ENCODE measurements at places on chromosomes 7 and 10.

GRCh38 chr7:135377171-135377570 lies 132.7 kb downstream of the CNOT4 start:
- no peak for DNase-seq

- DNase-seq, result no peak
Measured at GRCh38 chr10:86688398-86688921, 20.1 kb downstream of the LDB3 start.

DNA sequence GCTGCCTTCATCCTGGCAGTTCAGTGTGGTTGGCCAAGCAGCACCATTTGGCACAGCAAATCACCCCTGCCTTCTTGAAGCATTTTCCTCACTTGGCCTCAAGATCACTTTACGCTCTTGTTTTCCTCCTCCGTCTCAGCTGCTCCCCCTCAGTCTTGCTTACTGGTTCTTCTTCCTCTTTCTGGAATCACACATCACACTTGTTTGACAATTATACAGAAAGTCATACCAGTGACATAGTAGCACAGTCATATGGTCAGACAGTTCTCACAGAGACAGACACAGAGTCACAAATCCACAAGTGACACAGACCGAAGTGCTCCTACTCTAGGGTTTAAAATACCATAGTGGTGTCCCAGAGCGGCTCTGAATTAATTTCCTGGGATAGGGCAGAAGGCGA lies 43.8 kb upstream of the ARL4A start:
- no peak for DNase-seq

DNA sequence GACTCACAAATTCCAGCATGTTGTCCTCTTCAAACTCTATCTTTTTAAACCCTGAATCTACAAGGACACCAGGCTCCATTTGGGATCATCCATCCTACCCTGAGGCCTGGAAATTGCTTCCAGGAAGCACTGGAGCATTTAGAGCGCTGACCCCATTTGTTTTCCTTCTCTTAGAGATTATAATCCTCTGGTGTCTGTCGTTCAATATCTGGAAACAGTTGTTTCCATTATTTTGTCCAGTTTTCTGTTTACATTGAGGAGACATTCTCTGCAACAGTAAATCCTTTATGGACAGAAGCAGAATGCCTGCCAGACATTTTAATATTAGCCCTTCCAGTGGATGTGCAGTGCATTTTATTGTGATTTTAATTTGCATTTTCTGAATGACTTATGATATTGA lies 119.4 kb upstream of the MEOX2 start:
- no peak for DNase-seq

GRCh38 chr7:2541291-2542010 lies 13.9 kb downstream of the BRAT1 start:
- DNase-seq, result no peak

- no peak for DNase-seq
Measured at GRCh38 chr7:12746211-12746610, 58.8 kb downstream of the ARL4A start.

- DNase-seq, result no peak
Measured at GRCh38 chr7:37943905-37944736, 23.7 kb downstream of the EPDR1 start.

DNA sequence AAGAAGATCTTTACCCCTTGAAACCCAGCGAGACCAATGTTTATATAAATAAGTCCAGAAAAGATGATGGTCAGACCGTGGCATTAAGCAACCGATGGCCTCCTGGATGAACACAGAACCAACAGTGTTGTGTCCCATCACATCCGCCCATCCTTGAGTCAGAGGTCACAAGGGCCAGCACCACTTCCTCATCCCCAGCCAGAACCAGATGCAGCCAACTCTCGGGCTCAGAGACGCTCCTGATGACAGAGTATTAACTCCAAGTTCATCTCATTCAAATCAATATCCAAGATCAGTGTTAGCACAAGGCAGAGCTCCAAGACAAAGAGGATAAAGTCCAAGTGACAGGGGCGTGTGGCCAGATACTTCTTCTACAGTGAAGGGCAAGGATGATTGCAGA lies 63.5 kb downstream of the FAM53B start:
- no peak for DNase-seq

GRCh38 chr10:15306735-15307280 lies 64.3 kb downstream of the FAM171A1 start:
- no peak for DNase-seq

DNA sequence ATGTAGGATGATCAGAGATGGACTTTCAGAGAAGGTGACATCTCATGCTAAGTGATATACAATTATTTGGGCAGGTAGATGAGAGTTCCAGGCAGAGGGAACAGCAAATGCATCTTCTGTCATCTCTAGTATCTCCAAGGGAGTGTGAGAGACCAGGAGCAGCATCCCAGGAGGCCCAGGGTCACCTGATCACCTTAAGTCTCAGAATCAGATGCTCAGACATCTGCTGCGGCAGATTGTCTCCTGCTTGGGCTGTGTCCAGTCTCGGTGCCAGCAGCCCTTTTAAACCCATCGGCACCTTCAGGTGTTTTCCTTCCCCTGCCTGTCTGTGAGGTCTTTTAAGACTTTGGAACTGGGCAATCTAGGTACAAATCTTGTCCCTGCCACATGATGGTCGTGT lies 690.6 kb downstream of the LRMDA start:
- no peak for DNase-seq

- DNase-seq, result no peak
Measured at GRCh38 chr7:137755846-137756651, 90.7 kb downstream of the DGKI start.

GRCh38 chr10:971613-972012 lies 16.6 kb upstream of the GTPBP4 start:
- no peak for DNase-seq

- no peak for DNase-seq
Measured at GRCh38 chr10:30013757-30014156, 45.6 kb downstream of the JCAD start.

DNA sequence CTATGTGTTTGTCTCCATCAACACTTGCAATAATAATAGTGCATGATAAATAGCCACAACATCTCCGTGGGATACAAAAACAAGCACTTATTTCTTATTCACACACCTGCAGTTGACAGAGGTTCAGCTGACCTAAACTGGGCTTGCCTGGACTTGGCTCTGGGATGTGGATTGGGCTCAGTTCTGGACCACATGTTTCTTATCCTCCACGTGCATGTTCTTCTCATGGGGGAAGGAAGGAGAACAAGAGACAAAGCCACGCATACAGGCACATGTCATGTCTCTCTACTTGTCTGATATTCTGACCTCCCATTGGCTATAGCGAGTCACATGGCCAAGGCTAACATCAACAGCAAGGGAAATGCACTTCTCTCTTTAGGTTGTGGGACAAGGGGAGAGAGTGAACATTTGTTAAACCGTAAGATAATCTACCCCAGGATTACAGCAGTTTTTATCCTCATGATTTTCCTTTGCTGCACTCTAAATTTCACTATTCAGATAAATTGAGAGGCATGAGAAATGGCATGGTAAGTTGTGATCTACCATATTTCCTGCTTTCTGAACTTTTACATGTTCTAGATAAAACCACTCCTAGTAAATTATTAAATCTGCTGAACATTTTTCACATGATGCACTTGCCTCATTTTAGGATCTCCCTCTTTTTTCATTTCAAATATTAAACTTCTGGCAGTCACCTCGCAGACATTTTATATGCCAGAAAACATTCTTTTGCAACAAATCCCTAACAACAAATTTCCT lies 33.7 kb downstream of the CFAP58 start:
- no peak for DNase-seq

DNA sequence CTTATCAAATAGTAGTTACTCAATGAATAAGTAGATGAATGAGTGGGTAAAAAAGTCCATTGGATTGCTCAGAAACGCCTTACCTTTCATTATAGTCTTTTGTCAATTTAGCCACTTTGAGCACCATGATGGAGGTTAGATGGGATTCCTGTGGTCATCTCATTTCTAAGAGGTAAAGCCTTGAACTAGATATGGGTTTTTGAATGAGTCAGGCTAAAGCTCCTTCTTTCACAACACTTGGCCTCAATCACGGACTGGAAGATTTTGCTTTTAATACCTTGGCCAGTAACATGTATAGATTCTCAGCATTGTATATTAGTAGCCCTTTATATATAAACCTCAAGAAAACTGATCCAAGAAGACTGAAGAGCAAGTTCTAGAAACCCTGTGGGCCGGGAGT lies 99.7 kb upstream of the CCDC6 start:
- DNase-seq, result no peak

GRCh38 chr10:84668186-84668763 lies 339.9 kb downstream of the CCSER2 start:
- no peak for DNase-seq

DNA sequence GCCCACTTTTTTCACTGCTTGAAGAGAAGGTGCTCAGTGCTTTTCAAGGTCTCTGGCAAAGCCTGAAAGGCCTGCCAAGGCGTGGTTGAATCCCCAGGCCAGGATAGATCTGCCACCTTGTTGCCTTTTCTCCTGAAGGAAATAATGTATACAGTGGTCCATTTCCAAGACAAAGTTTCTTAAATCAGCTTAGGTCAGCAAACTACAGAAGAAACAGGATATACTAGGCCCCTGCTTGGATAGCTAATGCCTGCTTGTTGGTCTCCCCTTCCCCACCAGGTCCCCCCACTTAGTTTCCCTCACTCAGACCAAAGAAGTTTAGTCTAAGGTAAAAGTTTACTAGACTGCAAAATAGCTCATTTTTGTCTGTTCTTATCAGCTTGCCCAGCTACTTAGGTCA lies 19.9 kb downstream of the COL17A1 start:
- no peak for DNase-seq

GRCh38 chr10:116147147-116147905 lies 125.7 kb downstream of the GFRA1 start:
- DNase-seq, result no peak

- DNase-seq, result no peak
Measured at GRCh38 chr7:149736478-149737360, 36.7 kb downstream of the ZNF467 start.

DNA sequence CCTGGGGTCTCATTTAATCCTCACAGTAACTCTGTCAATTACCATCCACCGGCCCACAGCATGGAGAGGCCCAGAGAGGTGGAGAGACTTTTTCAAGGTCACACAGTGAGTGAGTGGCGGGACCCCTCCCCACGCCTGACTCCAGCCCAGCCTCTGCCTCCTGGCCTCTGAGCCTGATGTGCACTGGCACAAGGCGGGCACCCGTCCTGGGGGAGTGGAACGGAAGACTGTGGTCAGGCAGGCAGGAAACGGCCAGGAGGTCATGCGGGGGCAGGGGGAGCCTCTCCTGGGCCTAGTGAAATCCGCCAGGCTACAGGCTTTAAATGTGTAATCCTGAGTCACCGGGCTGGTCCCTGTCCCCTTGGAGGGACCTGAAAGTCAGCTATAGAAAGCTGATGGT lies 32.2 kb downstream of the ZCCHC24 start:
- DNase-seq, result no peak

GRCh38 chr7:157384301-157384700 lies 47.5 kb downstream of the DNAJB6 start:
- no peak for DNase-seq

GRCh38 chr7:121563177-121563576 lies 167.1 kb upstream of the FAM3C start:
- DNase-seq, result no peak

GRCh38 chr10:76977046-76977445 lies 660.6 kb downstream of the KCNMA1 start:
- no peak for DNase-seq

DNA sequence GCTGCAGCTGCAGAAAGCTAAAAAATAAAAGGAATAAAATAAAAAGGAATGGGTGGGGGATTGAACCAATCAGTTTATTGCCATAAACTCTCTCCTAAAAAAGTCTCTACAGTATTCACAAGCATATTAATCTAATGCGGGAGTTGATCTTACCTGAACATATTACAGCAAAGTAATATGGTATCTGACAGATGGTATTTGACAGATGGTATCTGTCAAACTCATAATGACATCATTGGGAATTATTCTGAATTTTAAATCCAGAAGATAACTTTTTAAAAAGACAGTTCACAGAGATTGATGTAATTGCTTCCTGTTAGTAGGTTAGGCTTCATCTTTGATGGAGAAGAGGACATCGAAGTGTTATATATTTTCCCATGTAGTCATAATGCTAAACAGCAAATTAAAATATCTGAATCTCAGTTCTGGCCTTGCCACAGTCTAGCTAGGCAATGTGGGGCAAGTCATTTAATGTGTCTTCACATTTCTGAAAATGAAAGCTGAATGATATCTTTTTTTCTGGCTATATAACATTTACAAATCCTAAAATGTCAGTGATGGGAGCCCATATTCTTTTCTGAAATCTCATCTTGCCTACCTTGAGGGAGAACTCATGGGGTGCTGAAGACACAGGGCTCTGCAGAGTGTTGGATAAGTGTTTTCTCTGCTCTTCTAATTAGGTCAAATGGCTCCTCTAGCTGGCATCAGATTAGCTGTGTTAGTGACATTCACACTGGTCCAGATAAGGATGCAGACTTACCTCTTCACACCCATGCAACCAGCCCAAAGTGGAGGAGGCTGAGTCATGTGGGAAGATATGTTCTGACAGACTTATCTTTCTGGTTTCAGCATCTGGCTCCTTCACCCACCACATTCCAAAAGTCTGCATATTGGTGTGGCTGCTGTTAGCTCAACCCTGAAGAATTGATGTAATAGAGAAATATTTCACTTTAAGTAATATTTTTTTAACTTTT lies 2.1 kb upstream of the LIPM start:
- DNase-seq, result no peak

- DNase-seq, result no peak
Measured at GRCh38 chr10:99360934-99361333, 31.8 kb downstream of the CNNM1 start.

GRCh38 chr7:142405122-142405765 lies 147.4 kb upstream of the PRSS58 start:
- DNase-seq, result no peak

- no peak for DNase-seq
Measured at GRCh38 chr7:42202601-42203000, 34.4 kb downstream of the GLI3 start.

GRCh38 chr7:120799147-120799546 lies 58.8 kb downstream of the TSPAN12 start:
- no peak for DNase-seq

DNA sequence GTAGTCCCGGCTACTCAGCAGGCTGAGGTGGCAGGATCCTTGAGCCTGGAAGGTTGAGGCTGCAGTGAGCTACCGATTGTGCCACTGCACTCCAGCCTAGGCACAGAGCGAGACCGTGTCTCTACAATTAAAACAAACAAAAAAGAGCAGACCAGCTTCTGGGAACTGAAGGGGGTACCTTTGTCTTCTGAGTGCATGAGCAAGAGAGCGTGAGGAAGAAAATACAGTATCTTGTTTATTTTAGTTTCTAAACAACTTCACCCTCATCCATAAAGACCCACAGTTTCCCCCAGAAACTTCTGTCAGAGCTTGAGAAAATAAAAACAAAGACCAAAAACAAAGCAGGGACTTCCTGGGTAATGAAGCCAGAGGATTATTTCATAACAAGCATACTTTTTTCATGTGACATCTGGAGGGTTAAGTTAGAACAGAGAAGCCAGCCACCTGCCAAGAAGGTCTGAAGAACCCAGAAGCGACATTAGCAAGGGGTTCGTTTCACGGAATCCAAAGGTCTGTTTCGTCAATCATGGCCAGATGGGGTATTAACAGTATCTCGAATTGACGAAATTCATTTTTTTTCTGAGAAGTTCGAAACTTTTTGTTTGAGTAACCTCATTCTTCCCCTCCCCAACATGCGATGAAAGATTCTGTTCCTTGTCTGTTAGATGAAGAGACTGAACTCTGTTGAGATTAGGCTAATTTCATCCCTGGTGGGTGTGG lies 10.2 kb upstream of the IL2RA start:
- DNase-seq, result no peak

Measured in stimulated activated CD4-positive, alpha-beta T cell treated with anti-CD3 and anti-CD28 coated beads, Interleukin-1b, Interleukin-23, amount 100 ng/mL, for 1 hour (primary cell).